HepG2 (cell line): ENCODE measurements at places on chromosomes 13 and 19. TPM values are rescaled to one million over a fixed set of nuclear protein-coding genes. Genes with fewer than 3 reads are reported as not detected.

ZNF442 gene
- 6.0 and 8.6 TPM in 2 replicates for total RNA-seq

GRIK5 gene
- not detected in 2 replicates for total RNA-seq

CD37 gene
- total RNA-seq, result not detected in 2 replicates

SPART gene
- total RNA-seq, result 28.8 and 48.6 TPM in 2 replicates

SMIM44 gene
- total RNA-seq, result not detected in 2 replicates

CYP2A6 gene
- total RNA-seq, result not detected in 2 replicates

LYPD5 gene
- not detected in 2 replicates for total RNA-seq

GFY gene
- total RNA-seq, result not detected in 2 replicates

DNA sequence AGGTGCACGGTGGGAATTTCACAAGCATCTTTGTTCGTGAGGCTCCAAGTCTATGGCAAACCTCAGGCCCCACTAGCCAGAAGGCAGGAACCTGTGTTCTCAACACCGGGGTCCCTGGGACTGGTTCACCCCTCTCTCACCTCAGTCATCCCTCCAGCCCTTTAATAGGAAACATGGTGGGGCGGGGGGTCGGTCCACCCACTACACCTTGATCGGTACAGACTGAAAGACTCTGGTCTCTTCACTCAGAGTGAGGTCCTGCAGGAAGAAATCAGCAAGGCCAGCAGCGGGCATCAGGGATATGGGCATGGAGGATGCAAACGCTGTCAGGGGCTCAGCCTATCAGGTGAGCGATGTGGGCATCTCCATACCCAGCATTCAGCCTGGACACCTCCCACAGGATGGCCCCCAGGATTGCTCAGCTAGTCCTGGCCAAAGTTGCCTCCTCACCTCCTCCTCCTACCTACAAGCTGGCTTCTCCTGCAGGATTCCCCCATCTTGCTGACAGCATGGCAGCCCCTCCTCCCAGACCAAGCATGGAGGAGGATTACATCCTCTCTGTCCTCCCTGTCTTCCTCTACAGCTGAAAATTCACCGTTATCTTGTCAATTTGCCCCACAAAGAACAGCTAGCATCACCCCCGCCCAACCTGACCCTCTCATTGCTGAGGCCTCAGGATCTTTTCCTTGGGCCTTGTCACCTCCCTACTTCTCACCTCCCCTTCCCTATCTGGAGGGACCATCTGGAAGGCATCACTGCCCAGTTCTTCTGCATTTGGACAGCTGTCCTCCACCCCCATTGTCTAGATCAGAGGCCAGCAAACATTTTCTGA, 37.3 kb upstream of the CD33 start:
- DNase-seq, result no peak

GRCh38 chr19:18951721-18952281, 10.8 kb upstream of the HOMER3 start:
- DNase-seq, result no peak

- DNase-seq, result peak; percentile 21
These were observed 89.2 kb downstream of the RGCC start for GRCh38 chr13:41546372-41547190.

GRCh38 chr19:8083141-8083540, 30.6 kb downstream of the CCL25 start:
- DNase-seq, result no peak

DNA sequence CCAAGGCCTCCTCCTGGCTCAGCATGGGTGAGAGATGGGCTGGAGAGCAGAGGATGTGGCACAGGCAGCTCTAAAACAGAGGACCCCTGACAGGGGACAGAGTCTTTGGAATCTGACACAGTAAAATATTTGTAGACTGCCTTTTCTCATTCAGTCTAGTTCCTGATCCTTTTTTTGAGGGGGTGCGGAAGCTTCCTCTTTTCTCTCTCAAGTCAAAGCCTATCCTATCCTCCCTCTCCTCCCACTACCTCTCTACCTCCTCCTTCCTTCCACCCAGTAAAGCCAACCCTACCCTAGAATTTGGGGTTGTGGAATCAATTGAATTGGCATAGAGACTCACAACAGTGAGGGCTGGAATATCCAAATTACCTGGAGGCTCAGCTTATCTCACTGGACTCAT, 82.0 kb downstream of the TEX26 start:
- DNase-seq, result no peak

- no peak for DNase-seq
These were observed 170.4 kb downstream of the COG6 start for GRCh38 chr13:39825886-39826285.

GRCh38 chr19:49085868-49086232, 599 bp downstream of the SNRNP70 start:
- DNase-seq, result no peak

DNA sequence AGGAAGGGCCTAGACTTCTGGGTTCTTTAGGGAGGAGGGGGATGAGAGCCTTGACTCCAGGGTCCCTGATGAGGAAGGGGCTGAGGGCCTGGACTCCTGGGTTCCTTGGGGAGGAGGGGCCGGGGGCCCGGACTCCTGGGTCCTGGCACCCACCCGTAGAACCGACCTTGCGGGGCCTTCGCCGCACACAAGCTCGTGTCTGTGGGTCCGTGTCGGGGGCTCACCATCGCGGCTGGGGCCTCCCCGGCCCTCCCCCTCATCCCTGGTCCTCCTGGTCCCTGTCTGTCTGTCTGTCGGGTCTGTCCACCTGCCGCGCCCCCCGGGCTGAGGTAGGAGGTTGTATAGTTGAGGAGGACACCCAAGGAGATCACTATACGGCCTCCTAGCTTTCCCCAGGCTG, 662 bp upstream of the SPACA6 start:
- DNase-seq, result no peak

GRCh38 chr19:27746691-27747380, 1466.1 kb downstream of the UQCRFS1 start:
- DNase-seq, result no peak

DNA sequence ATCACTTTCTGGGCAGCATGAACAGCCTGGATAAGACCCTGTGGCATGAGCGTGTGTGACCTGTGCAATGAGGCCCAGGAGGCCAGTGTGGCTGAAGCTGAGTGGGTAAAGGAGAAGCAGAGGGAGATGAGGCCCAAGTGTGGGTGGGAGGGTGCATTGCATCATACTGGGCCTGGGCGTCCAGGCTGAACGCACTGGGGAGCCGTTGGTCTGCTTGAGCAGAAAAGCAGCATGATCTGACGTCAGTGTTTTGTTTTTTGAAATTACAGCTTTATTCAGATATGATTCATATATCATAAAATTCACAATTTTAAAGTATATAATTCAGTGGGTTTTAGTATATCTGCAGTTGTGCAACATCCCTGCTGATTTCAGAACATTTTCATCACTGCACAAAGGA, 409.7 kb downstream of the HS6ST3 start:
- DNase-seq, result no peak

DNA sequence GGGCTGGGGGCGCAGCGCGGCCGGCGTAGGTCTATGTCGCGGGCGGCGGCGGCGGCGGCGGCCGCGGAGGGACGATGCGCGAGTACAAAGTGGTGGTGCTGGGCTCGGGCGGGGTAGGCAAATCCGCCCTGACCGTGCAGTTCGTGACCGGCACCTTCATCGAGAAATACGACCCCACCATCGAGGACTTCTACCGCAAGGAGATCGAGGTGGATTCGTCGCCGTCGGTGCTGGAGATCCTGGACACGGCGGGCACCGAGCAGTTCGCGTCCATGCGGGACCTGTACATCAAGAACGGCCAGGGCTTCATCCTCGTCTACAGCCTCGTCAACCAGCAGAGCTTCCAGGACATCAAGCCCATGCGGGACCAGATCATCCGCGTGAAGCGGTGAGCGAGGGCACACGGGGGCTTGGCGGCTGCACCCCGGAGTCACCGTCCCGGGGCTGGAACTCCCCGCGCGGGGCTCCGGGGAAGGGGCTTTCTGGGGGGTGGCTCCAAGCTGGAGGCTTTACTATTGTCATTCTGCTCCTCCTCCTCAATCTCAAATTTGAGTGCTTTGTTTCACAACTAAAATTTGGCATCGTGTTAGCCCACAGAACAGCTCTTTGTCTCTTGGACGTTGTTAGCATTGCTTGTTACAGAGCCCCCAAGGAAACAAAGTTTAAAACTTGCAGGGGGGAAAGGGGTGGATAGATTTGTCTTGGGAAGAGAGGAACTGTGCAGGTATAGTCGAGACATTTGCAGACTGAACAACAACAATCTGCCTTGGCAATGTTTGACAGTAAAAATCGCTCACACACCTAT, 630 bp downstream of the RAP2A start:
- DNase-seq, result no peak

- no peak for DNase-seq
These were observed 1.1 kb downstream of the SUCLA2 start for GRCh38 chr13:47999973-48000372.

GRCh38 chr13:32093006-32093405, 61.4 kb downstream of the FRY start:
- no peak for DNase-seq

DNA sequence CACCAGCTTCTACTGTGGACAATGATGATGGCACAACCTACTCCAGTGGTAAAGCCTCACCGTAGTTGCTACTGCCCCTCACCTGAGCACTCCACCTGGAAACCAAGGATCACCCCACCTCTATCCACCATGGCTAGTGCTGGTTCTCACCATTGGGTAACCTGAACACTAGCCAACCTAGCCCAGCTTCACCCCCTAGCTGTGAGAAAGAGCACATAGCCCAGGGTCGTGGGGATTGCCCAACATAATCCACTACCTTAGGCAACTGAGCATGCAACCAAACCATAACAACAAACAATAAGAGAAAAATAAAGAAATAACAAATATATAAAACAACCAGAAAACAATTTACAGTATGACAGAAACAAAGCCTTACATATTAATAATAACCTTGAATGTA, 560.1 kb downstream of the DIAPH3 start:
- no peak for DNase-seq
